GM03348 (cell line): ENCODE measurements at places on chromosomes 7 and 10.

- no peak for DNase-seq
These were observed 136.0 kb upstream of the FAM20C start for GRCh38 chr7:56291-56913.

GRCh38 chr10:118958984-118959925 is 70.3 kb upstream of the NANOS1 start:
- peak; percentile 88 for DNase-seq

DNA sequence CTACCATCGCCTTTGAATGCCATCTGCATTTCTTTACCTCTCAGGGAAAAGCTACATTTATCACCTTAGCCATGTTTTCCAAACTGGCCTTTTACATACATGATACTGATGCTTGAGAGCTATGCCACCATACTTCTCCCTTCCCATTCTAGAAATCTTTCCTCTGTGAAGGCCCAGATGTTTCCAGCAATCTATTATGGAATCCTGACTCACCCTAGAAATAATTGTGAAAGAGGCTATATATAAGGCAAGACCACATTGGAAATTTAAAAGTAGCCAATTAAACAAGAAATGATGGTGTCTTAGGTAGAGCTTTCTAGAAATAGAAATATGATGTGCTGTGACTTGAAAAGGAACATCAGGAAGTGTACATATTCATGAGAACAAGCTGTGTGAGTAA is 389.7 kb downstream of the INHBA start:
- peak; percentile 17 for DNase-seq

- no peak for DNase-seq
These were observed 470.2 kb downstream of the SH2D4B start for GRCh38 chr10:81007872-81008271.

DNA sequence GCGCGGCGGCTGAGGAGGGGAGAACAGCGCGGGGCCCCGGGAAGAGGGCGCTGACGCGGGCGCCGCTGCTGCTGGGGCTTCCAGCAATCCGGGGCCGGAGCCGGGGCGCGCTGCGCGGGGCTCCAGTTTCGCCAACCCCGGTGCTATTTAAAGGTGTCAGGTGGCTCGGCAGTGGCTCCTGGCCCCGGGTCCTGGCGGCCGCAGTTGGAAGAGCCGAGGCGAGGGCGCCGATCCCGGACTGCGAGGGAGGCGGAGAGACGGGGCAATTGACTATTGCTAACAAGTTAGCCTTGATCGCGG is 347 bp downstream of the LBX1 start:
- DNase-seq, result no peak

- peak; percentile 64 for DNase-seq
These were observed 655.6 kb downstream of the LRMDA start for GRCh38 chr10:76086761-76087639.

- no peak for DNase-seq
These were observed 9.1 kb downstream of the PRKG1 start for GRCh38 chr10:51083356-51083853.

DNA sequence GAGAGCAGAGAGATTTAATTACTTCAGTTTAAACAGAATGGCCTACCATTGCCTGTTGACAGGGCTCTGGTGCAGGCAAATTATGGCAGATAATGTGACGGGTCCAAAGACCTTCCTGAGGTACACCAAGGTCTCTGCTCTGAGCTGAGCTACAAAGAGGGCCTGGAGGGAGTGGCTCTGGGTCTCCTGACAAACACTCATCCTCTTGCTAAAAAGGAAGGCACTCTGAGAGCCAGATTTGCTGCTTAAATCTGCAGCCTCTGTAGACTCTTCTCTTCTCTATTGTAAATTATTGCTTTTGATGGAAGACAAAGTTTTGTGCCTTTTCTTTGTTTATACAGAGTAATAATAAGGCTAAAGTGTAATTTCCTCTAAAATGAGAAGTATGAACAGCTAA is 529.5 kb upstream of the FZD8 start:
- DNase-seq, result peak; percentile 20

- no peak for DNase-seq
These were observed 120.2 kb downstream of the SORBS1 start for GRCh38 chr10:95440756-95441546.
